Activated CD4-positive, alpha-beta T cell treated with anti-CD3 and anti-CD28 coated beads, Interleukin-2, Interleukin-4, amounts not matched to agents 100 ng/mL and 50 ng/mL, durations not matched to agents 16 hours and 8 hours (primary cell): ENCODE measurements at places on chromosomes 3 and 15.
A peak's percentile ranks its signal among the peaks of the same experiment; 100 is the strongest.

GRCh38 chr15:40693904-40694687 lies 878 bp upstream of the RAD51 start:
- no peak for DNase-seq

- peak; percentile 70 for DNase-seq
Observed at GRCh38 chr3:57169872-57170623, 4.9 kb upstream of the IL17RD start.

- DNase-seq, result peak; percentile 42
Observed at GRCh38 chr3:112464264-112464663, 35.0 kb downstream of the BTLA start.

DNA sequence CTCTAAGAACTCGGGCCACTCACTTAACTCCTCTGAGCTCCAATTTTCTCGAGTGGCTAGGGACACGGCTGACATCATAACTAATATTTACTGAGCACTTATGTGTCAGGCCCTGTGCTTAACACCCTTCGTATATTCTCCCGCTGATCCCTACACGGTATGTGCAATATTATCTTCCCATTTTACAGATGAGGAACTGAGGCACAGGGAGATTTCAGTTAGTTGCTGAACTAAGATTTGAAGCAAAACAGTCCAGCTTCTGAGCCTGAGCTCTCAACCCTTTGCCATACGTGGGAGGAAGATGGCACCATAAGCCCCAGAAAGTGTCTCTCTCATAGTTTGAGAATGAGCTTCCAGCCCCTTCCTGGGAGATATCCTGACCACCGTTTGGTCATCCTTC lies 19.6 kb downstream of the FAH start:
- DNase-seq, result no peak

- peak; percentile 68 for DNase-seq
Observed at GRCh38 chr15:85318048-85318731, 62.2 kb upstream of the AKAP13 start.

DNA sequence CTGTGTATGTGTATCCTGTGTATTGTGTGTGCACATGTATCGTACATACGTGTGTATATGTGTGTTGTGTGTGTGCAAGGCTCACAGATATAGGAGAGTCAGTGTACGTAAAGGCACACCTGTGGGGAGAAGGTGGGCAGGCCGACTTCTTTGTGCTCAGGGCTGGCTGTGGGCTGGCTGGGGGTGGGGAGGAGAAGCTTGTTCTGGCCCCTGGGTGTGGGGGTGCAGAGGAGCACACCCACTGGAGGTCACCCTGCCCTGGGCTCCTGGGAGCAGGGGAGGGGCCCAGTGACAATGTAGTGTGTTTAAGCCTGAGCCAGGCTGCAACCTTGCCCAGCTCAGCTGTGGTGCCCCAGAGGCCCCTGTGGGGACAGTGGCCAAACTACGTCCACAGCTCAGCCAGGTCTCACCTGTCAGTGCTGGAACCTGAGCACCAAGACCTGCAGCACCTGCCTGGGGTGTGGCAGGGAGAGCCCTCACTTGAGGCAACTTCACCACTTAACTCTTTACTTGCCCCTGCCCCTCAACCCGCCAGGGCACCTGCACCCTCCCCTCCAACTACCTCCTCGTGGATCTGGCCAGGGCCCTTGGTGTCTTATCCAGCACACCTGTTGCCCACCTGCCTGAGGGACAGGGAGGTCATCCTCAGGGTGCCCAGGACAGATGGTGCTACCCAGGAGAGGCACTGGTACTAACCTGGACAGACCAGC lies 2.6 kb upstream of the HHATL start:
- no peak for DNase-seq

GRCh38 chr15:67259806-67260205 lies 5.2 kb downstream of the IQCH start:
- no peak for DNase-seq

DNA sequence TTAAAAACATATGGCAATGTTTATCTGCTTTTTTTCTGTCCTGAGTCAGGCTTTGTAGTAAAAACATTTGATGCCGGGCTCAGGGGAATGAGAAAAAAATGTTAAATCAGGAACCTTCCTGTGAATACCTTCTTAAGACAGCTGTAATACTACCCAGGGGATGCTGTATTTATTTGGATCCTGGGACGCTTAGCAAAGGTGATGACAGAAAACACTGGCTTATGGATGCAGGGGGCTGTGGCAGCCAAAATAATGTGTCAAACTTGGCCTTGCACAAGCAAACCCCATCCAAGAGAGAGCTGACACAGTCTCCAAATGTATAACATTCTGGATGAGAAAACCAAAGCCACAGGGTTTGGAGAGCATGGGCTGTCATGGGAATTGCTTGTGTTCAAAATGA lies 438.2 kb upstream of the PROK2 start:
- no peak for DNase-seq

- no peak for DNase-seq
Observed at GRCh38 chr15:65399001-65399706, 21.4 kb upstream of the IGDCC3 start.

- DNase-seq, result no peak
Observed at GRCh38 chr15:94744080-94744793, 512.9 kb downstream of the MCTP2 start.

- DNase-seq, result no peak
Observed at GRCh38 chr3:190150681-190151080, 30.0 kb upstream of the P3H2 start.

- DNase-seq, result no peak
Observed at GRCh38 chr3:152595975-152596821, 238.7 kb upstream of the P2RY1 start.

DNA sequence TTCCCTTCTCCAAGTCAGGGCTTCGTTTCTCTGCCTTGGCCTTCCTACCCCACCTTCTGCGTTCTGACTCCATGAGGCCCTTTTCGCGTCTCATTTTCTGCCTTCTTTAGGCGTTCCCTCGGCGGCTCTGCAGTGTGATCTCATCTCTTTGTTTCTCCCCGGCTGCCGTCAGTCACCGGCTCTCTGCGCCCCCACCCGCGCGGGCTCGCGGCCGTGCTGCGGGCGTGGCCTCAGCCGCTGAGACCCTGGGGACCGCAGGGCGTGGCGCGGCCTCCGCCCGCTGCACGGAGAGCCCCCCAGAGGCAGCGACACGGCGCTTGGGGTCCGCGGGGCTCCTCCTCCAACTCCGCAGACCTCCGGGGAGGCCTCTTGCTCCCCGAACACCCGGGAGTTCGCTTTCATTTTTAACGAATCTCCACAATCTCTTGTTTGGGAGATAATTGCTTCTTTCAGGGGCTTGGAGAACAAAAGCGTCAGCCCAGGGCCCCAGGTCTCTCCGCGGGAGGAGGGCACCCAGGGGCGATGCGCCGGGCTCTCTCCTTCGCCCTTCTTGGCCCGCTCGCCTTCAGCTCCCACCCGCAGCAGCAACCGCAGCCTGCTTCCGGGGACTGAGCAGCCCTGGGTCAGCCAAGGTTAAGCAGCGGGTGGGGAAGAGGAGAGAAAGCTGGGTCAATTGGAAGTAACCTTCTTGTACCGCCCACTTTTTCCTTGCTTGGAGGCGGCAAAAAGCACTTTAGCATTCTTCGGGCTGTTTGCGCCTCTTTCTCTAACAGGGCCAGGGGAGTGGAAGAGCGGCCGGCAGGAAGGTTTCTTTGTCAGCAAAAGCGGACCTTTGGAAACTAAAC lies 35.2 kb downstream of the GAP43 start:
- peak; percentile 64 for DNase-seq

- DNase-seq, result peak; percentile 29
Observed at GRCh38 chr3:53890726-53891475, 758 bp downstream of the SELENOK start.

GRCh38 chr3:113548501-113548900 lies 16.1 kb downstream of the SIDT1 start:
- no peak for DNase-seq

DNA sequence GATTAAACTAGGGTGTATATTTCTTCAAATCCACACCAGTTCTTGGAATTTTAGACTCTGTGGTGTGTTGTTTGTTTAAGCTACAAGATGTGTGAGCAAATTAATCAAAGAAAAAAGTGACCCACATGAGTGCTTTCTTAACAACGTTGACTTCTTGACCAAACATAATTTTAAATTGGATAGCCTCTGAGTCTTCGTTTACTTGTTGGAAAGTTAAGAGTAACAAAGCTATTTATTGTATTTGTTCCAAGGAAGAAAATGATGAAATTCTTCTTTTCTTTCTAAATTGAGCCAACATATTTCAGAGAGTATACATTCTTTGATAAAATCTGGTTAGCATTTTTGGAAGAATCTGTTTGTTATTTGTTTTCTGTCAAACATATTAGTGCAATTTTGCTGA lies 99.9 kb upstream of the IGSF10 start:
- DNase-seq, result no peak

GRCh38 chr15:72222393-72222792 lies 8.6 kb downstream of the PKM start:
- DNase-seq, result no peak

- no peak for DNase-seq
Observed at GRCh38 chr15:69517052-69517451, 64.4 kb downstream of the RPLP1 start.

DNA sequence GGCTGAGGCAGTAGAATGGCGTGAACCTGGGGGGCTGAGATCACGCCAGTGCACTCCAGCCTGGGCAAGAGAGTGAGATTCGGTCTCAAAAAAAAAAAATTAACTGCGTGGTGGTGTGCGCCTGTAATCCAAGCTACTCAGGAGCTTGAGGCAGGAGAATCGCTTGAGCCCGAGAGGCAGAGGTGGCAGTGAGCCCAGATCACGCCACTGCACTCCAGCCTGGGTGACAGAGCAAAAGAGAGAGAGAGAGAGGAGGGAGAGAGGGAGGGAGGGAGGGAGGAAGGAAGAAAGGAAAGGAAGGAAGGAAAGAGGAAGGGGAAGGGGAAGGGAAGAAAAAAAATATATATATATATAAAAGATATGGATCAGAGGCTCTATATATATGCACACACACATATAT lies 6.0 kb downstream of the TM4SF19 start:
- no peak for DNase-seq

- no peak for DNase-seq
Observed at GRCh38 chr15:78408961-78409360, 29.1 kb upstream of the IREB2 start.

GRCh38 chr15:31265090-31265870 lies 61.4 kb upstream of the KLF13 start:
- no peak for DNase-seq

DNA sequence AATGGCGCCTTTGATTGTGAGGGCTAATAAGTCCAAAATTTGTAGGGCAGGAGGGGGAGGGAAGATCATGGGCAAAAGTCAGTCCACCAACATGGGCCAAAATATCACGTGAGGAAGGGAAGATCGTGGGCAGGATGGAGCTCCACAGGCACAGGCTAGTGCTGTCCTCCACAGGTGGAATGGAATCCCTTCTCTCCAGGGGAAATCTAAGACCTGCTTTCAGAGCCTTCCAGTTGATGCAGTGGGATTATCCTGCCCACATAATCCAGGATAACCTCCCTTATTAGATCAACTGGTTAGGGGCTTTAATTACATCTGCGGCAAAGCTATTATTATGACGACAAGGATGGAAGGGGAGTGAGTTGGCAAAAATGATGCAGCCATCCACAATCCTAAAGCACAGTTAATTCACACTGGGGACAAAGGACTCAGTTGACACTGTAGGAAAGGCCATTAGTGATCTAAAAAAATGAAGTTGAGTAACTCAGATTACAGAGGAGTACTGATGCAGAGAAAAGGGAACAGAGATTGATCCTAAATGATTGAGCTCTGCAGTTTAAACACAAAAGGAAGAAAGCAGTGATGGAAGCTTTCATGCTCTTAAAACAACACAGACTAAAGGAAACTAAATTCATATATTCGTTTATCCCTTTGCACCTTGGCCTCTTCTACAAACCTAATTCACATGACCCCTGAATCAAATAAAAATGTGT lies 159.8 kb downstream of the AKAP13 start:
- DNase-seq, result no peak

DNA sequence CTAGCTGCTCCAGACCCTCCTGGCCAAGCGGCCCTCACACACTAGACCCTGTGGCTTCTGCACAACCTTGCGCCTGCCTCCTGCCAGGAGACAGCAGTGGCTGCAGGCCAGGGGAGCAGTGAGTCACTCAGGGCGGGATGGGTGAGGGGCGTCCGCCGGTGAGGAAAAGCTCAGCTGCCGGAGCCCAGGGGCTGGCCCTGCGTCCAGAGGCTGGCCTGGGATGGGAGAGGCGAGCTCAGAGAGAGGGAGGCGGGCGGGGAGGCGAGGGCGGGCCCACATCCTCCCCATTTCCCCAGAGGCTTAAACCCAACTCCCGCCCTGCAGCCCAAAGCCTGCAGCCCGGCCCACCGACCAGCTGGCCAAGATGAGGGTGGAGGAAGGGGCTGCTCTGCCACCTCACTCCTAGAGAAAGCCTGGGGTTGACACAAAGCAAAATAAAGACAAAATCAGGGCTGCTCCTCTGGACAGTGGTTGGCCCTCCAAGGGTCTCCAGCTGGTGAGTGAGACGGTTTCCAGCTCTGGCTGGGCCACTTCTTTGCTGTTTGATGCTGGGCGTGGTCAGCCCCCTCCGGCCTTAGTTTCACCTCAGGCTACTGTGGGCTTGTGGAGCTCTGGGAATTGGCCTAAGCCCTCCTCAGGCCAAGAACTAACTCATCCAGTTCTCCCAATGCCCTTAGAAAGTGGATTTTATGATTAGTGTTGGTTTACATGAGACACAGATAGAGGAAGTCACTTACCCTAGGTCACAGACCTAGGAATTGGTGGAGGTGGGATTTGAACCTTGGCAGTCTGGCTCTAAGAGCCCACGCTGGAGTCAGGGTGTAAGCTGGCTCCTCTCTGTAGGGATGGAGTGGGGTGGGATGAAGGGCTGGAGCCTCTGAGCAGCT lies 50.6 kb downstream of the IQSEC1 start:
- DNase-seq, result no peak

- no peak for DNase-seq
Observed at GRCh38 chr3:56761887-56762651, 39.7 kb downstream of the ARHGEF3 start.

DNA sequence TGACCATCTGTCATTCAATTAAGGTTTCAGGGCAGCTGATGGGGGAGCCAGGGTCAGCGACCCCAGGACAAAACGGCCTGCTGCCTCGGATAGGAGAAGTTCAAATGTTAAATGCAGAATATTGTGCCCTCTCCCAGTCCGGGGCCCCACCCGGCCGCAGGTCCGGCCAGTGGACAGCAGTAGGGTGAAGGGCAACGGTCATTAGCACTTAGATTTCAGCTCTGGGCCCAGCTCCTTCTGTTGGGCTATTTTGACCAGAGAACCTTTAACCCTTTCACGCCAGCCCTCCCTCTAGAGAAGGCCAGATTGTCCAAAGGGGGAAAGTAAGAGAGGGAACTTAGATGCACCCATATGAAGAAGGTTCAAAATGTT lies 16.1 kb upstream of the ONECUT1 start:
- no peak for DNase-seq

- no peak for DNase-seq
Observed at GRCh38 chr3:101413656-101414055, 93.3 kb upstream of the IMPG2 start.

DNA sequence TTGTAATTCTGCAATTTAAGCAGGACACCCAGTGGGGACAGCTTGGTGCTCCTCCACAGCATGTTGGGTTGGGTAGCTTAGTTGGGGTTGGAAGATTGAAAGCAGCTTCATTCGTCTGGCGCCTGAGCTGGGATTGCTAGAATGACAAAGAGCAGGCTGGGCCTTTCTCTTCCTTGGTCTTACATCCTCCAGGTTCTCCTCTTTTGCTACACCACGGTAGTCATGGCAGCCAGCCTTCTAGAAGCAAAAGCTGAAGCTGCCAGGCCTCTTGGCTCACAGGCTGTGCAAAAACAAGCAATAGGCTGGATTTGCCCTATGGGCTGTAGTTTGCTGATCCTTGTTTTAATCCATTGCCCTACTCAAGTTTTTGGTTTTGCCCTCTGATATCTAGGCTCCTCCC lies 3.2 kb upstream of the ANXA2 start:
- no peak for DNase-seq
